Panc1 (cell line): ENCODE measurements at places on chromosomes 2 and 18.
A peak's percentile ranks its signal among the peaks of the same experiment; 100 is the strongest.

- DNase-seq, result no peak
These were observed 142.9 kb downstream of the TGIF1 start for GRCh38 chr18:3592864-3593263.

GRCh38 chr2:230666885-230667712 lies 45.5 kb upstream of the CAB39 start:
- DNase-seq, result no peak

GRCh38 chr2:207775473-207775872 lies 5.8 kb upstream of the FZD5 start:
- DNase-seq, result no peak

DNA sequence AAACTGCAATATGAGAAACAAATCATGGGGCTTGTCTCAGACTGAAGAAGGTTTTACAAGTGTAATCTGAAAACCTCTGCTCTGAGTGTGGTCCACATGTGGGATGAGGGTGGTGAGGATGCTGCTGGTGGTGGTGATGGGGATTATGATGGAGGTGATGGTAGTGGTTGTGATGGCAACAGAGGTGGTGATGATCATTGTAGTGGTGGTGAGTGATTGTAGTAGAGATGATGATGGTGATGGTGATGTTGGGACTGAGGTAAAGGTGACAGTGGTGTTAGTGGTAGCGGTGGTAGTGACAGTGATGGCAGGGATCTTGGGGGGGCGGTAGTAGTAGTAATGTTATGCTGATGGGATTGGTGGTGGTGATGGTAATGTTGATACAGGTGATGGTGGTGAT lies 217.8 kb downstream of the ANAPC1 start:
- DNase-seq, result no peak

DNA sequence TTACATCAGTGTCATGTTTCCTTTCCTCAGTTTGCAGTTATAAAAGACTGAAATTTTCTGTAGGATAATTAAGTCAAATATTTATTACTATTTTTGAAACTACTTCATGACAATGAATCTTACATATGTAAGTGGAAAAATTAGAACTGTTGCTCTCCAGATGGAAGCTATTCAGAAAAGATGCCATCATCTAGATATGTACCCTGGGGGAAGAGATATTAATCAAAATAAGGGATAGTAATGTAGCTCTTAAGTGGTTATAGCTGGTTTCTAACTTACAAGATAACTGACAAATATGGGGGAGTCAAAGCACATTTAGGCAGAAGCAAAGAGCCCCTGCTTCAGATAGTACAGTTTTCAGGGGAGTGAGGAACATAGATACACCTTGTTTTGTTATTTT lies 38.1 kb upstream of the PAX3 start:
- DNase-seq, result no peak

GRCh38 chr2:170145675-170146432 lies 32.1 kb upstream of the MYO3B start:
- DNase-seq, result no peak

DNA sequence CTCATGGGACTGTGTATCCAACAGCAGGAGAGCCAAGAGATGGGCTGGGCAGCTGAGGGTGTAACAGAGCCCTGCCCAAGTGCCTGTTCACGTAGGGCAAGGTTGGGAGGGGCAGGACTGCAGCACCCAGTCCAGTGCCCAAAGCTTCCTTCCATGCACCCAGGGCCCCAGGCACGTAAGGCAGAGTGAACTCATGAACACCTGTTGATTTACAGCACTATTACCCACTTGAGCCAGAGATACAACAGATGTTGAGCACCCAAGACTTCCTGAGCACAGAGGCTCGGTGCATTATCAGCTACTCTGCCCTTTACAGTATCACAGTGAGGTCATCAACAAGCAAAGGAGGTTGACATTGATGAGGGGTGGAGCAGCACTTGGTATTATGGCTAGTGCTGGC lies 50.2 kb upstream of the FHL2 start:
- no peak for DNase-seq

- no peak for DNase-seq
These were observed 142.6 kb upstream of the COPS8 start for GRCh38 chr2:236943068-236943467.

- DNase-seq, result peak; percentile 92
These were observed 111.8 kb downstream of the STPG4 start for GRCh38 chr2:47043142-47043890.

GRCh38 chr18:9095297-9096006 lies 7.0 kb upstream of the NDUFV2 start:
- no peak for DNase-seq

DNA sequence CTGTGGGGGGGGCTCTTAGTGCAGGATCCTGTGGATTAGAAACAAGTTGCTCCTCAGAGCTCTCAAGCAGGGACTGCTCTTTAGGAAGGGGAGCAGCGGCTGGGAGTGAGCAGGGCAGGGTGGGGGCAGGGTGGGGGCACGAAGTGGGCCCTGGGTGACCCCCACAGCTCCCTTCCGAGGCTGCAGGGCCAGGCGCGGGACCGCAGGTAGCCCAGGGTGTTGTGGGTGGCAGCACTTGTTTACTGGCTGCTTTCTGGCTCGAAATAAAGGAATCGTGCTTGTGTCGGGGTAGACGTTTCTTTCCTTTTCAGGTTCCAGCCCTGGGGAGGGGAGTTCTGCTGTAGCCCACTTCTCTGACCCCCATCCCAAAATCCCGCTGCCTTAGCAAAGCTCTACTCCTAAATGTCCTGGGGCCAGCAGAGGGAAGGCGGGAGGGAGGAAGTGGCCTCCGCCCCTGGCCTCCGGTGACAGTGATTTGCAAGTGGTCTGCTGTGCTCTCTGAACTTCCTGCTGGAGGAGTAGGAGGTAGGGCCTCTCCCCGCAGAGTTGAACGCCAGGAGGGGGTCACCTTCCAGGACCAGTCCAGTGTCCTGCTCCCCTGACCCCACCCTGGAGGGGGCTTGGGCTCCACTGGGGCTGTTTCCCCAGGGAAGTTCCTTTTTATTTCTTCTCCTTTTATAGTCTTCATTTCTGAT lies 8.3 kb downstream of the NEU4 start:
- no peak for DNase-seq

GRCh38 chr2:173028141-173028540 lies 47.5 kb upstream of the MAP3K20 start:
- DNase-seq, result no peak
